ENCODE measurements at places on chromosomes 2 and 18.

DNA sequence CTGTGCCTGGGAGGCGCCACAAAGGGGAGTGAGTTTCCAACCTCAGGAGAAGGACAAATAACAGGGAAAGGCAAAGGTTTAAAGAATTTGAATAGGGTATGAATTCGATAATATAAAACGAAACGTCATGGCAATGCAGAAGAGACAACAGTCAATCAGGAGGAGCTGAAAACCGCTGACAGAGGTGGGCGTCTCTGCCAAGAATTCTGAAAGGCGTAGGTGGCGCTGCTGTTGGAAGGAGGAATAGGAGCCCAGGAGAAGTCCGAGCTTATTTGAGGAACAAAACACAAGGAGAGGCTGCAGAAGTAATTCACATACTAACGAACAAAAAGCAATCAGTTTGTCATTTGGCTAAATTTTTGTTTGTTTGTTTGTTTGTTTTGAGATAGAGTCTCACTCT is 485.8 kb upstream of the POU3F3 start:
- H3K36me3 ChIP-seq, result no peaks in the 10 kb centered on the region
- no peak overlapping the region for H3K4me3 ChIP-seq
- no peak for DNase-seq

GRCh38 chr2:102435741-102436140 is 12.8 kb downstream of the IL18RAP start:
- no peak overlapping the region for H3K27ac ChIP-seq
- DNase-seq, result no peak
- H3K27me3 ChIP-seq, result no peaks in the 10 kb centered on the region
- no peaks in the 10 kb centered on the region for H3K36me3 ChIP-seq
- no peak overlapping the region for H3K4me3 ChIP-seq

GRCh38 chr2:239423551-239423950 is 22.7 kb upstream of the HDAC4 start:
- no peak overlapping the region for H3K4me3 ChIP-seq
- H3K27ac ChIP-seq, result no peak overlapping the region
- no peak for DNase-seq
- no peaks in the 10 kb centered on the region for H3K36me3 ChIP-seq
- H3K27me3 ChIP-seq, result no peaks in the 10 kb centered on the region

- no peak overlapping the region for H3K27ac ChIP-seq
- H3K36me3 ChIP-seq, result no peaks in the 10 kb centered on the region
- H3K4me1 ChIP-seq, result no peaks in the 10 kb centered on the region
- H3K4me3 ChIP-seq, result no peak overlapping the region
- H3K27me3 ChIP-seq, result no peaks in the 10 kb centered on the region
These were observed 190.6 kb upstream of the SMIM21 start for GRCh38 chr18:75618146-75618545.

DNA sequence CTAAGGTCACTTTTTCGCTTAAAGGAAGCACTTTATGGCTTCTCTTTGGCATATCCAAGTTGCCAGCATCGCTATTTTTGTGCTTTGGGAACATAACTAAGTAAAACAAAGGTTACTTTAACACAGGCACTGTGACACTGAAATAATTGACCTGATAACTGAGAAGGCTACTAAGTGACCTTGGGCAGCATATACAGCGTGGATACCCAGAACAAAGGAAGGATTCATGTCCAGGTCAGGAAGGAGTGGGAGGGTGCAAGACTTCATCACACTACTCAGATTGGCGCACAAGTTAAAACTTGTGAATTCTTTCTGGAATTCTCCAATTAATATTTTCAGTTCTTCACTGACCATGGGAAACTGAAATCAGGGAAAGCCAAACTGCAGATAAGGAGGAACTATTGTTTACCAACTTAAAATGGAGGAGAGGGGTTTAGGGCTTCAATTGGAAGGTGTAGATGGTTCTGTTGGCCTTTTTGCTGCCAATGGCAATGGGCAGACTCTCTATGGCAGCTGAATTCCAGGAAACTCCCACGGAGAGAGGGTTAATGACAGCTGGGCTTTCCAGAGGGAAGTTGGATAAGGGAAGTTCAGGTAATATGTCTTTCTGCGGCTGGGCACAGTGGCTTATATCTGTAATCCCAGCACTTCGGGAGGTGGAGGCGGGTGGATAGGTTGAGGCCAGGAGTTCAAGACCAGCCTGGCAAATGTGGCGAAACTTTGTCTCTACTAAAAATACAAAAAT is 45.3 kb downstream of the COMMD1 start:
- no peaks in the 10 kb centered on the region for H3K4me1 ChIP-seq
- H3K27ac ChIP-seq, result no peak overlapping the region
- DNase-seq, result no peak
